Activated T-helper 9 cell treated with anti-CD3 and anti-CD28 coated beads, Interleukin-2, amount 50 U/mL, for 16 hours (primary cell): ENCODE measurements at places on chromosomes 1 and 21.

DNA sequence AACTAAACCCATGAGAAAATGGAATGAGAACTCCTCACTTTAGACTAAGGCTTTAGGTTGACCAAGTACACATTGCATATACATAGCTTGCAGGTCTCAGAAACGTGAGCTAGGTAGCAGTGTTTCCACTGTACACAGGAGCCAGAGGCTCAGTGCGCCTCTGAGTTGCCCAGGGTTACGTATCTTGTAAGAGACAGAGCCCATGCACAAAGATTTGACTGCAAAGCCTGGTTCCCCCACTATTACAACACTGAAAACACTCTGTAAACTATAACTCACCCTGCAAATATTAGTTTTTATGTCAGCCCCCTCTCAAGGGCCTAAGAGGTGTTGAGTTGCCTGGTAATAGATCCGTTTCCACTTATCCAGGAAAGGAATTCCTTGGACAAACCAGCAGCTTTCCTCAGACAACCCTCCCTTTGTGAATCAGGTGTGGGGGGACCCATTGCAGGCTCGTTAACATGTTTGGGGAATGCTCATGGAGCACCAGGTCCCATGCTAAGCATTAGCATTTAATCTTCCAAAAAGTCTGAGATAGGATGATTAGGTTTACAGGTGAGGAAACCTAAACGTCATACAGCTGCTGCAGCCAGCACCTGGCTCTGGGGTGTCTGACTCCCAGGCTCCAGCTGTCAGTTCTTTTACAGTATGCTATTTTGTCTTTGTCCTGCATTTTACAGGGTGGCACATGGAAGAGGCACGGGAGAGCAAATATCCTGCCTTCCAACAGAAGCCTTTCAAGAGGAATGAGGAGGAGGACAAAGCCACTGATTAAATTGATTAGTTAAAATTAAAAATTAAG lies 25.7 kb downstream of the TENT5C start:
- DNase-seq: no peak

DNA sequence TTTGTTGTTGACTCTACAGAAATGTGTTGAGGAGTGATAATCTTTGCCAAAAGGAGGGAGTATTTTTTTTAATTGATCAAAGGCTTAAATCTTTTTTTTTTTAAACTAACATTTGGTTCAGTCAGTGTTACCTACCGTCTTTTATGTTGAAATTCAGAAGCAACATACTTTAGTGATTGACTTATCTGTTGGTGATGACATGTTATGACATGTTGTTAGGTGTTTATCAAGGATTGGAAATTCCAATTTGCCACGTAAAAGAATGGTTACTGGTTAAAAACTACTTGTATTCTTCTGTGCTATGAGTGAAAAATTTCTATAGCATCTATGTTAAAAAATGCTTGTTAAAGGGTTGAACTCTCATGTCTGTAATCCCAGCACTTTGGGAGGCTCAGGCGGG lies 61.2 kb downstream of the DNM3 start:
- DNase-seq: no peak

DNA sequence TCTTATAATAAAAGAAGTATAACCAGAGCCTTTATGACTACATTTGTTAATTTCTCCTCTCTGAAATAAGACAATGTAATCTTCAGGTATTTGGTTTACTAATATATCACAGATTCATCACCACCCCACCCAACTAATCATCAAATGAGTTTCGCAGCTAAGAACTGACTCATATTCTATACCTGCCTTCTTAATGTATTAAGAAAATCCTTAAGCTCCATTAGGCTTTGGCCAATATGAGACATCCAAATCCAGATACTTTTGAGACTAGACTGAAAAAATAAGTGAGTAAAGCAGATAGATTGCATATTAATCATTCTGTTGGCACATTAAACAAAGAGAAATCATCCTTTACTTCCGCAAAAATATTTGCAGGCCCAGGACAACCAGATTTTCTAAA lies 18.7 kb upstream of the FMO2 start:
- DNase-seq: no peak

GRCh38 chr1:8643542-8644536 lies 173.6 kb downstream of the RERE start:
- no peak for DNase-seq

DNA sequence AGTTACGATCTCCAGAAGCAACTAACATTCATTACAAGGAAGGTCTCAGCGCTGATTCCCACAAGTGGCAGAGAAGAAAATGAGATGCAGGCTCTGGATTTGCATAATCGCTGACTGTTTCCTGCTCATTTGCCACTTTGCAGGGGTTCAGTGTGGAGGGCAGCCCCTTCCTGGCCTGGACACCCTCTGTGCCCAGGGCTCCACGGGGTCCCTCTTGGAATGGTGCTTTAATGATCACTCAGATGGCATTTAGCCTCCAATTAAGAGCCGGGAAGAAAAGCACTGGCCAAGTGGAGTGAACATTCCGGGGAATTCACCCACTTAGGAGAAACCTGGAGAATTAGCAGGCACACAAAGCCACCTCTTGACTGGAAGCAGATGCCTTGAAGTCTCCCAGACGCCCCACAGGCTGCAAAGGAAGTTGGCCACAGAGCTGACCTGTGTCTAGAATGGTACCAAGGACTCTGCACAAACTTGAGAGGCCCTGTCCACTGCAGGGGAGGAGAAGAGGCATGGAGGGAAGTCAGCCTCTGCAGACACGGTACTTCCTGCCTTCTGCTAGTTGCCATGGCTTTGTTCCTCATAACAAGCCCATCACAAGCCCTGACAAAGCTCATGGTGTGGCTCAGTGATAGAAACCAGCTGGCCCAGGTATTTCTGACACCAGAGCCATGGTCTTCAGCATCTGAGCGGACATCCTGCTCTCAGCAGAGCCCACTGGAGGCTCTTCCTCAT lies 157.2 kb downstream of the KAZN start:
- DNase-seq: no peak
